ENCODE measurements at places on chromosomes 12 and 14. TPM values are rescaled to one million over a fixed set of nuclear protein-coding genes. Genes with fewer than 3 reads are reported as not detected.
A peak's percentile ranks its signal among the peaks of the same experiment; 100 is the strongest.

GRCh38 chr14:35234012-35234805 lies 58.0 kb upstream of the PSMA6 start:
- no peak for DNase-seq
- H3K36me3 ChIP-seq = peaks cover 2% of the 10 kb centered on the region
- no peak overlapping the region for H3K4me3 ChIP-seq
- H3K27me3 ChIP-seq = no peaks in the 10 kb centered on the region
- H3K27ac ChIP-seq = no peak overlapping the region

DNA sequence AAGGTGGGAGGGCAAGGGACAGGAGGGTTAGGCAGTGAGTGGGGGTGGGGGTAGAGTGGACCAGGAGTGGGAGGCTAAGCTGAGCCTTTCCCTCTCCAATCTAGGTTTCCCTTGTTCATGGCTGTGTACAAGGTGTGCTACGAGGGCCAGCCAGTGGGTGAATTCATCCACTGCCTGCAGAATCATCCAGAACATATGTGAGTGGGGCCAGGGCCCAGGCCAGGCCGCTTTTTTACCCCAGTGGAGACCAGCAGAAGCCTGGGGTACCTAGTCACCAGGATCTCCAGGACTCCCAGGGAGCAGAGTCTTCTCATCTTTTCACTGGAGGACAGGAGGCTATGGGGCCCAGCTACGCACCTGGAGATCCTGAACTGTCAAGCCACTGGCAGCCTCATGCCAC lies 2.7 kb upstream of the COX14 start:
- peaks cover 18% of the 10 kb centered on the region for H3K4me1 ChIP-seq
- no peak for DNase-seq
- no peaks in the 10 kb centered on the region for H3K27me3 ChIP-seq
- no peak overlapping the region for H3K27ac ChIP-seq
- H3K4me3 ChIP-seq = no peak overlapping the region

GRCh38 chr14:58238252-58239243 lies 6.1 kb upstream of the PSMA3 start:
- H3K4me3 ChIP-seq = no peak overlapping the region
- H3K27ac ChIP-seq = no peak overlapping the region
- H3K4me1 ChIP-seq = peaks cover 12% of the 10 kb centered on the region
- H3K36me3 ChIP-seq = no peaks in the 10 kb centered on the region

- peaks cover 7% of the 10 kb centered on the region for H3K4me1 ChIP-seq
- H3K27ac ChIP-seq = no peak overlapping the region
- no peaks in the 10 kb centered on the region for H3K36me3 ChIP-seq
- no peak for DNase-seq
- no peaks in the 10 kb centered on the region for H3K27me3 ChIP-seq
- H3K4me3 ChIP-seq = no peak overlapping the region
Measured at GRCh38 chr14:103854822-103855733, 7.7 kb upstream of the PPP1R13B start.

- no peak for DNase-seq
- no peaks in the 10 kb centered on the region for H3K36me3 ChIP-seq
- no peaks in the 10 kb centered on the region for H3K27me3 ChIP-seq
- H3K27ac ChIP-seq = no peak overlapping the region
Measured at GRCh38 chr12:43029971-43030370, 440.4 kb upstream of the PRICKLE1 start.

DNA sequence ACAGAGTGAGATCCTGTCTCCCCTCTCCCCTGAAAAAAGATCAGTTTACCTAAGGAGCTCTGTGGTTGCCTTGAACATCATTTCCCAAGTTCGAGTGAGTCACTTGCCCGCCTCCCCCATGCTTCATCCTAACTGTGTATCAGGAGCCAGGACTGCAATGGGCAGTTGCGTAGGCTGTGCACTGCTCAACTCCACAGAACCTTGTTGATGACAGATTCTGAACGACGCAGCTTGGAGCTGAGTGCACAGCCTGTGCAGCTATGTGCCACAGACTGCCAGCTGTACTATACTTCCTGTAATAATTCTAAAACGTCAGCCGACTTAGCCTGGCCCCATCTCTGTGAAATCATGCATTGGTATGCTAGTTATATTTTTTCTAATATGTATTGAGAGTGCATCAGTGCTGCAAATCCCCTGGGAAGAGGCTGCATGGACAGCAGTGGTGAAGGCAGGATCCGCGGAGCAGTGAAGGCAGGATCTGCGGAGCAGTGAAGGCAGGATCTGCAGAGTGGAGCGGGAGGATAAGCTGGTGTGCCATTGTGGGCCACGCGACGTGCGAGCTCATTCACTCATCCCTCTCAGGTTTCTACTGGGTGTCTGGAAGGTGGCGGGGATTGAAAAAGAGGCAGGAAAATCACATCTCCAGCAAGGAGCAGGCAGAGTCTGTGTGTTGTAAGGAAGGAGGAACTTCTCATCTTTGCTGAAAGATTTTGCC lies 80.8 kb downstream of the GALNT9 start:
- H3K4me3 ChIP-seq = no peak overlapping the region
- no peak overlapping the region for H3K27ac ChIP-seq
- H3K27me3 ChIP-seq = no peaks in the 10 kb centered on the region
- H3K4me1 ChIP-seq = no peaks in the 10 kb centered on the region

DNA sequence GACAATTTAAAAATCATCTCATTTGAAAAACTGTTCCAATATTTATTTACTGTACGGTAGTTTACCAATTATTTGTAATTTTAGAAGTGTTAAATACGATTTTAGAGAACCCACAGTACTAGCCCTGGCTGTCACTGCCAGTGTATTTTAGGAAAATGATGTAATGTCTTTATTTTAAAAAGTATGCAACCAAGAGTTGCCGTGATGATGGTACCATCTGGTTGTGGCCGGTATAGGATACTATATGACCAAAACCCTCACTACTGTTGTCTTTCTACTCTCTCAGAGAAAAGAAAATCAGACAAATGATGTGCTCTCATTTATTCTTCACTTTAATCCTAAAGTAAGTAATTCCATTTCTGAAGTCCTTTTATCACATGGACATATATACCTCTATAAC lies 395.0 kb downstream of the FOXG1 start:
- no peaks in the 10 kb centered on the region for H3K4me1 ChIP-seq
- H3K27ac ChIP-seq = no peak overlapping the region
- H3K27me3 ChIP-seq = no peaks in the 10 kb centered on the region
- H3K4me3 ChIP-seq = no peak overlapping the region
- H3K36me3 ChIP-seq = no peaks in the 10 kb centered on the region
- DNase-seq = no peak

DNA sequence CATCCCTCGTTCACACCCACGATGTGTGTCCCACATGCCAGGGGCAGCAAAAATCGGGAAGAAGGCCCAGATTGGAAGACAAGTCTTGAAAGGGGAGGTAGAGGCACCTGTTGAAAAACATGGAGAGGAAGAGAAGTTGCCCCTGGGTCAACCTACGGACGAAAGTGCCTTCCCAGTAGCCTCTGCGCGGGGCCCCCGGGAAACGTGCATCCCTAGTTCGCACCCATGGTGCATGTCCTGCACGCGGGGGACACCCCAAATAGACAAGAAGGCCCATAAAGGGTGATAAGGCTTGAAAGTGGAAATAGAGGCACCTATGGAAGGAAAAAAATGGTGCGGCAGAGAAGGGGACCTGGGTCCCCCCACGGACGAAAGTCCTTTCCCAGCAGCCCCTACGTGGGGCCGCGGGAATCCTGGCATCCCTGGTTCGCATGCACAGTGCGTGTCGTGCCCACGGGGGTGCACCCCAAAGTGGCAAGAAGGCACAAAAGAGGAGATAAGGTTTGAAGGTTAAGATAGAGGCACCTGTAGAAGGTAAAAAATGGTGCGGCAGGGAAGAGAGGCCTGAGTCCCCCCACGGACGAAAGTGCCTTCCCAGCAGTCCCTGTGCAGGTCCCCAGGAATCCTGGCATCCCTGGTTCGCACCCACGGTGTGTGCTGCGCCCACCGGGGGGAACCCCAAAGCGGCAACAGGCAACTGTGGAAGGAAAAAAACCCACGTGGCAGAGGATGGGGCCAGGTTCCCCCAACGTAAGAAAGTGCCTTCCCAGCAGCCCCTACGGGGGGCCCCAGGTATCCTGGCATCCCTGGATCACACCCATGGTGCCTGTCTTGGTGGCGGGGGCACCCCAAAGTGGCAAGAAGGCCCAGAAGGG lies 278.3 kb downstream of the ALG10 start:
- no peaks in the 10 kb centered on the region for H3K36me3 ChIP-seq
- H3K4me1 ChIP-seq = no peaks in the 10 kb centered on the region
- H3K4me3 ChIP-seq = no peak overlapping the region
- H3K27me3 ChIP-seq = no peaks in the 10 kb centered on the region

- peaks cover 29% of the 10 kb centered on the region for H3K4me1 ChIP-seq
- no peak overlapping the region for H3K4me3 ChIP-seq
- DNase-seq = no peak
- no peak overlapping the region for H3K27ac ChIP-seq
- peaks cover 2% of the 10 kb centered on the region for H3K36me3 ChIP-seq
Measured at GRCh38 chr12:47709237-47709636, 3.4 kb upstream of the RPAP3 start.

GRCh38 chr14:21267431-21267845 lies 1.8 kb downstream of the HNRNPC start:
- H3K36me3 ChIP-seq = peaks cover 67% of the 10 kb centered on the region
- H3K27me3 ChIP-seq = no peaks in the 10 kb centered on the region
- H3K27ac ChIP-seq = peak overlapping the region; percentile 100
- peak overlapping the region; percentile 94 for H3K4me3 ChIP-seq
- no peak for DNase-seq

- H3K27ac ChIP-seq = no peak overlapping the region
- H3K4me3 ChIP-seq = no peak overlapping the region
- no peaks in the 10 kb centered on the region for H3K36me3 ChIP-seq
- H3K27me3 ChIP-seq = no peaks in the 10 kb centered on the region
- no peaks in the 10 kb centered on the region for H3K4me1 ChIP-seq
Measured at GRCh38 chr12:87266305-87266704, 762.9 kb downstream of the C12orf50 start.

DNA sequence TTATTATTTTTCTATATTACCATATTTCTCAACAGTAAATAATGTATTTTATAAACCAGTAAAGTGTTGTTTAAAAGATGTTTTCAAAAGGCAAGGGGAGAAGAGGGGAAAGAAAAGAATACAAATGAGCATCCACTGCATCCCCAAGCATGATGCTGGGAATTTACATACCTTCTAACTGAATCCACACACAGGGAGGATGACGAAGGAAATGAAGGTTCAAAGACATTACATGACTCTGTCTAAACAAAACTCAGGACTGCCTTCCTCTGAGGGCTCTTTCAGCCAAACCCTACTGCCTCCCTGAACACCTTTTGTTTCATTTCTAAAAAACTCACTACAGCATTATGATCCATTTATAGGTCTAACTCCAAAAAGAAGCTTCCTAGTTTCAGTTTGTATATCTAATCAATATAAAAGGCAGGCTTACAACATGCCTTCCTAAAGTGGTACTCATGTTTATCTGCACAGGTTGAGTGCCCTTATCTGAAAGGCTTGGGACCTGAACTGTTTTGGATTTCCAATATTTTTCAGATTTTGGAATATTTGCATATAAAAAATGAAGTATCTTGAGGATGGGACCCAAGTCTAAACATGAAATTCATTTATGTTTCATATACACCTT lies 30.3 kb downstream of the DICER1 start:
- peaks cover 21% of the 10 kb centered on the region for H3K4me1 ChIP-seq
- H3K4me3 ChIP-seq = no peak overlapping the region
- H3K27ac ChIP-seq = no peak overlapping the region

DNA sequence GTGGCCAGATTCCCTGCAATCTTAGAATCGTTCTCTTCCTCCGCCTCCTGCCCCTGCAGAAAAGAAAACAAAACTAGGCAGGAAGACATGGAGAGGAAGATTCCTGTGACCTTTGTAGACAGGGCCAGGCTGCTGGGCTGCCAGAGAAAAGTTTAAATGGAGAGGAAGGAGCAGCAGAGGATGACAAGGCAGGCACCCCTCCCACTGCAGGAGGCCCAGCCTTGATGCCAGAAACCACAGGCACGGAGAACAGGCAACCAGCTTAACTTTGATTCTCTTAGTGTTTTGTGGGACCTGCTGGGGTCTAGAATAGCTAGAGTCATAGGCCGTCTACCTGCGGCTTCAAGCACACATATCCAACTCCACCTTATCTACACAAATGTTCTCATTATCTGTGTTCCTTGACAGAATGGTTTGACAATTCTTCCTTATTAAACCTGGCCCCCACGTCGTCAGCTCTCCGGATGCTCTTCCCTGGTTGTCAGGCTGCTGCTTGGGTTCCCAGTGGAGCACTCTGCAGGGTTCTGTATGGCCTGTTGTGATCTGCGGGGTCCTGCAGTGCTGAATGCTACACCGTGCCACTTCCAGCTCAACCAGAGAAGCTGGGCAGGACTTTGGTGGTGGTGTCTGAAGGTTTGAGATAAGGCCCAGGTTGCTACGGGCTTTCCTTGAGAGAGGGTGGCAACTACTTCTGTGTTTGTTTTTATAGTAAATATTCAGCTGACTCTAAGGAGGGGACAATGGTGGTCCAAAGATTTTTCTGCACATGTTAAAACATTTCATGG lies 609.5 kb downstream of the AACS start:
- H3K36me3 ChIP-seq = no peaks in the 10 kb centered on the region
- H3K27me3 ChIP-seq = no peaks in the 10 kb centered on the region
- no peak overlapping the region for H3K27ac ChIP-seq
- H3K4me1 ChIP-seq = no peaks in the 10 kb centered on the region

DNA sequence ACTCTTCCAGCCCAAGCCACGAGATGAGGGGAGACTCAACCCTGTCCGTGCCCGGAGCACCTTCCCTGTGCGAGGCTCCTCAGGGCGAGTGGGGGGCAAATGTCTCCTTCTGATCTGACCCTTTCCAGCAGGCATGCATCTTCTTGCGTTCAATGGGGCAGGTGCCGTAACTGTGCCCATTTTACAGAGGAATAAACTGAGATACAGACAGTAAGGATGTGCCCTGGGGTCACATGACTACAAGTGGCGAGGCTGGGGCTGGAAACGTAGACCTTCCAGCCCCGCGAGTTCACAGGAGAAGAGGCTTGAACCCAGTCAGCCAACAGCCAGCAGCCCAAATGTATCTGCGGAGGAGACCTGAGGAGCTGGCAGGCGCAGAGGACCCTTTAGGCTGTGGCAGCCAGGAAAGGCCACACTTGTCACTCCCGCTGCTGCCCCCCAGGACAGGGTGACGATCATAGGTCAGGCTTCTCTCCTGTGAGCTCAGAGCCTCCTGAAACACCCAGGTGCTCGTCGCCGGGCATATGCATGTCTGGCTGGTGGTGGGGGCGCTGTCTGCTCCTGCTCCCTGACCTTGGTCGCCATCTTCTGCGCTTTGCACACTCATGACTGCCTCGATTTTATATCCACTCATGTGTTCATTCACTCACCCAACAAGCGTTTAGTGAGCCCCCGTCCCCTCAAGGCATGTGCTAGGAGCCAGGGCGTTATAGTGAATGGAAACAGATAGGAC lies 41.7 kb downstream of the CCDC88C start:
- no peaks in the 10 kb centered on the region for H3K27me3 ChIP-seq
- peaks cover 100% of the 10 kb centered on the region for H3K4me1 ChIP-seq
- peak overlapping the region; percentile 49 for H3K4me3 ChIP-seq
- DNase-seq = no peak
- peaks cover 24% of the 10 kb centered on the region for H3K36me3 ChIP-seq

- H3K27ac ChIP-seq = no peak overlapping the region
- H3K4me1 ChIP-seq = no peaks in the 10 kb centered on the region
- DNase-seq = no peak
- H3K36me3 ChIP-seq = no peaks in the 10 kb centered on the region
- H3K27me3 ChIP-seq = peaks cover 14% of the 10 kb centered on the region
Measured at GRCh38 chr14:62168564-62169155, 406.4 kb downstream of the SNAPC1 start.

Gene CDC42BPB
- 0.96 TPM for total RNA-seq

Gene KRT6A
- total RNA-seq = not detected

Gene SERPINA9
- not detected for total RNA-seq

Gene CLSTN3
- total RNA-seq = 29.0 TPM

Gene DLGAP5
- total RNA-seq = 75.4 TPM

Gene NXPH4
- 0.45 TPM for total RNA-seq

Gene TSHR
- total RNA-seq = not detected

Gene REP15
- not detected for total RNA-seq

Gene GARIN6
- not detected for total RNA-seq

Measured in activated CD8-positive, alpha-beta T cell treated with anti-CD3 and anti-CD28 coated beads for 36 hours (primary cell).